ENCODE measurements at places on chromosomes 12 and 14.
A peak's percentile ranks its signal among the peaks of the same experiment; 100 is the strongest.

- no peak for DNase-seq
Observed at GRCh38 chr14:57246933-57247657, 21.6 kb downstream of the EXOC5 start.

DNA sequence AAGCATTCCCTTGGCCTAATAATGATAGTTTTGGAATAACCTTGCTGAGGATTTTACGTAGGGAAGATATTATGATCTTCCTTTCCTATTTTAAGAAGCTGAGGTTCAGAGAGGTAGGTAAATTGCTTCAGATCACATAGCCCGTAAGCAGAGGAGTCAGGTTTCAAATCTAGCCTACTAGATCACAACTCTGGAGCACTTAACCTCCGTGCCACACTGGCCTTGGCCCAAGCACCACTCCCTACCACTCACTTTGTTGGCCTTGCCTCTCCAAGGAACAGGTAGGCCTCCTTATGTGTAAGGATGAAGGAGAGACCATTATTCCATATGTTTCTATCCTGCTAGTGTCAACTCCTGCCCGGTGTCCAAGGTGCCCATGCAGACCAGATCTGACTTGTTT, 12.4 kb upstream of the ACOT1 start:
- no peak for DNase-seq

DNA sequence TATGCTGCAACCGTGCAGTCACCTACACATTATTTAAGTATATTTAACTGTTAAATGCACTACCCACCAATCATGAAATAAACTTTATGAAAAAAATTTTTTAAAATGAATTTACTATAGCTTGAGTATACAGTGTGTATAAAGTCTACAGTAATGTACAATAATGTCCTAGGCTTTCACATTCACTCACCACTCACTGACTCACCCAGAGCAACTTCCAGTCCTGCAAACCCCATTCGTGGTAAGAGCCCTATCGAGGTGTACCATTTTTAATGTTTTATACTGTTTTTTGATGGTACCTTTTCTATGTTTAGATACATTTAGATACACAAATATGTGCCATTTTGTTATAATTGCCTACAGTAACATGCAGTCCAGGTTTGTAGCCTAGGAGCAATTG, 48.1 kb downstream of the KLRG1 start:
- no peak for DNase-seq

- DNase-seq = peak; percentile 51
Observed at GRCh38 chr12:123268850-123269249, 2.8 kb downstream of the CDK2AP1 start.

- peak; percentile 94 for DNase-seq
Observed at GRCh38 chr12:109804820-109805761, 28.1 kb downstream of the TRPV4 start.

- no peak for DNase-seq
Observed at GRCh38 chr14:103216857-103217256, 93.6 kb downstream of the TNFAIP2 start.

DNA sequence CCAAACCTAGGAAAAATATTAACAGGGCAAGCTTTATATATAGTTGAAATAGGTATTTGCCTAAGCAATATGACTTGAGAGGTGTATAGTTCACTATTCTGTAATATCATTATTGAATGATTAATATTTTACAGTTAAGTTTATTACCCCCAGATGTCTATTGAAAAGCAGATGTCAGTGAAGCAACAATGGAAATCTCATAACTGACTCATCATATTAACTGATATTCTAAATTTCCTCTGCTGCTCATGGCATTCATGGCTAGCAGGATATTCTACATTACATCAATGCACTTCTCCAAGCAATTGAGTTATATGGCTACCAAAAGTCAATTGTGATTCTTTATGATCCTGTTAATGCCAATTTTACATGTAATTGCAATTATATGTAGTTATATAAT, 9.7 kb upstream of the MAGOHB start:
- no peak for DNase-seq

DNA sequence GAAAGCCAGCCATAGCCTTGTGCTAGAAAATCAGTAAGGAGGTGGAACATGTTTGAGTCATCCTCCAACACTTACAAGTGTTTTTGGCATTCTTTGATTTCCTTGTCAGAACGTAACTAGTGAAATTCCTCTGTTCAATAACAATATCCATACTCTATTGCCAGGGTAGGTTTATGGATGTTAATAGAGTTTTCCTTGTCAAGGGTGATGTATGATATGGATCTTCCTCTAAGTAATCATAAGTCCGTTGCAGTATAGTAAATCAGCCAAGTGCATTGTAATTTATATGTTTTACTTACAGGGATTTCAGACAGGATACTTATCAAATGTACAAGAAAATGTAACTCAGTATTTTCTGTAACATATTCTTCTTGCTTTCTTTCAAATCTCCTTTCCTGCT, 19.4 kb downstream of the NAV3 start:
- DNase-seq = no peak

GRCh38 chr12:92068459-92068858, 77.2 kb downstream of the BTG1 start:
- no peak for DNase-seq

GRCh38 chr12:99978152-99978551, 6.6 kb downstream of the ANKS1B start:
- no peak for DNase-seq

DNA sequence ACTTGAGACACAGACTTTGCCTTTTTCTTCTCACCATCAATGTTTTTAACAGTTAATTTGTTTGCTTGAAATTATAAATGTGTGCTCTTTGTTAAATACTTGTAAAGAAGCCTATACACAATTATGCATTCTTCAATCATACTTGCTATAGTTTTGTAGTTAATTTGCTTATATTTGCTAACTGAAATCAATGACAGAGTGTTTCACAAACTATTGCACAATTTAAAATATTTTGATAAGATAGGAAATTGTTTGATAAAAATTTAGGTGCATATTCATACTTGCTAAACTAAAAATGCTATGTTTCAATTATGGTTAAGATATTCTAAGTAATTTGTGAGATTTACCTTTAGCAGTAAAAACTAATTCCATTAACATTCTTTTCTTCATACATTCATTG, 13.7 kb upstream of the OR4K5 start:
- no peak for DNase-seq

DNA sequence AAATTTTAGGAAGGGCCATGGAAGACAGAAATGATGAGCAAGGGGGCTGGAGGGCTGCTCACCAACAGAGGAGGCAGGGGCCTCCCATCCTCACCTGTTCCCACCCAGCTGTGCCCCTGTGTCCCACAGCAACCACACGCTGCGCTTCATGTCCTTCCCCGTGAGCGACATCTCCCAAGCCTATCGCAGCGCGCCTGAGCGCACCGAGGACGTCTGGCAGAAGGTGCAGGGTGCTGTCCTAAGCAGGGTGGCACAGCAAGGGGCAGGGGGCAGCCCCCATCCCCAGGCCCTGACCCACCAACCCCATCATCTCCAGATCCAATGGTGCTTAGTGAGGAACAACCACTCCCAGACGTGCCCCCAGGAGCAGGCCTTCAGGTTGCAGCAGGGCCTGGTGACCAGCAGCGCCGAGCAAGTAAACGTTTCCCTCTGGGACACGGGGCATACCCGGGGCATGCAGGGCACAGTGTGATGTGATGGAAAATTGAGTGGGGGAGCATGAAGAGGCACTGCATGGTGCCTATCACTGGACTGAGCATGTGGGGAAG, 8.1 kb downstream of the CARMIL3 start:
- peak; percentile 19 for DNase-seq

DNA sequence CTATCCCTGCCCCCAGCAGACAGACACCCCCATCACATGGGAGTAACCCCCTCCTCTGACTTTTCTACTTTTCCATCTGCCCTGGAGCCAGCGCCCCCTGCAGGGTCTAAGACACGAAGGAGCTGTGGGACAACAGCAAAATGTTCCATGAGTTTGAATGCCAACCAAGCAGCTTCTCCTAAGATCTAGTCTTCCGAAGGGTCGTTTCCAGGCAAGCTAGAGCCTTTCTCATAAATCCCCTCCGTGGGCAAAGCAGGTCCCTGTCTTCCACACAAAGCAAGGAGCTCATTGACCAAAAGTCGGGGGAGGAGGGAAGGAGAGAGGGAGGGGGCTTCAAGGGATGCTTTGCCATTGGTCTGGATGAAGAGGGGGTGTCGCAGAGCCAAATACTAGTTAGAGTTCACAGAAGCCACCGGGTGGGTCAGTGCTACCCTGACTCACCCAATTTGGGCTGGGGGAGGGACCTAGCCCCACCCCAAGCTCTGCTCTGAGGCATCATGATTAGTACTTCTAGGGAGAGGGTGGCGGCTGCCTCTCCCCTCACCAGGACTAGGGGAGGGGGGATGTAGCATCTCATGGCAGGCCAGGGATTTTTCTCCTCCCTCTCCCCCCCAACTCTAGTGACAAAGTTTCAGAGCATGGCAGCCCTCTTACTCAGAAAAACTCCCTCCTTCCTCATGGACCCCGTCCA, 1.6 kb downstream of the MSI1 start:
- DNase-seq = peak; percentile 76

GRCh38 chr12:108664338-108665258, 30.9 kb upstream of the SELPLG start:
- DNase-seq = peak; percentile 80

- DNase-seq = no peak
Observed at GRCh38 chr12:26134540-26134939, 9.7 kb upstream of the BHLHE41 start.

GRCh38 chr14:103428723-103429556, 43.7 kb downstream of the MARK3 start:
- DNase-seq = no peak

DNA sequence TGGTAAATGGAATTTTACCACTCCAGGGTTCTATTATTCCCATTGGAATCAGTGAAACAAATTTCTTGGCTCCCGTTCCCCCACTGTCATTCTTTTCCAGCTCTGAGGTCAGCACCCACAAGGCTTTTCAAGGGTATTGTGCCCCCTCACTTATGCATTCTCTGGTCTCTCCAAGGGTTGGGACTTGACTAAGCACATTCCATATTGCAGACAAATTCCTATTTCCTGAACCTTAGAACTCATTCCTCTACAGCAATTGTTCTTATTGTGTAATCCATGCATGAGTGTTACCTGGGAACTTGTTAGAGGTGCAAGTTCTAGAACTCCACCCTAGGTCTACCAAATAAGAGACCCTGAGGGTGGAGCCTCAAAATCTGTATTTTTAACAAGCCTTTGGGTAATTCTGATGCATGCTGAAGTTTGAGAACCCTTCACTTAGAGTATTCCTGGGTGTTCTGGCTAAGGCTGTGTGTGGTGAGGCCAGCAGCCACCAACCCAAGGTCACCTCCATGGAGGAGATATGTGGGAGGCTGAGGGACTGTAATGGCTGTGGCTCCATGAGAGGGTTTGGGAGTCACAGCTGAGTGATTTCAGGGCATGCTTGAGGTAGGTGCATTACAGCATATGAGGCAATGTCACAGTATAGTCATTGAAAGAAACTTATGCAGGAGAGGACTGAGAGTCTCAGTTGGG, 150.9 kb downstream of the TTC6 start:
- no peak for DNase-seq

- DNase-seq = no peak
Observed at GRCh38 chr12:66262737-66263136, 39.6 kb upstream of the HELB start.

DNA sequence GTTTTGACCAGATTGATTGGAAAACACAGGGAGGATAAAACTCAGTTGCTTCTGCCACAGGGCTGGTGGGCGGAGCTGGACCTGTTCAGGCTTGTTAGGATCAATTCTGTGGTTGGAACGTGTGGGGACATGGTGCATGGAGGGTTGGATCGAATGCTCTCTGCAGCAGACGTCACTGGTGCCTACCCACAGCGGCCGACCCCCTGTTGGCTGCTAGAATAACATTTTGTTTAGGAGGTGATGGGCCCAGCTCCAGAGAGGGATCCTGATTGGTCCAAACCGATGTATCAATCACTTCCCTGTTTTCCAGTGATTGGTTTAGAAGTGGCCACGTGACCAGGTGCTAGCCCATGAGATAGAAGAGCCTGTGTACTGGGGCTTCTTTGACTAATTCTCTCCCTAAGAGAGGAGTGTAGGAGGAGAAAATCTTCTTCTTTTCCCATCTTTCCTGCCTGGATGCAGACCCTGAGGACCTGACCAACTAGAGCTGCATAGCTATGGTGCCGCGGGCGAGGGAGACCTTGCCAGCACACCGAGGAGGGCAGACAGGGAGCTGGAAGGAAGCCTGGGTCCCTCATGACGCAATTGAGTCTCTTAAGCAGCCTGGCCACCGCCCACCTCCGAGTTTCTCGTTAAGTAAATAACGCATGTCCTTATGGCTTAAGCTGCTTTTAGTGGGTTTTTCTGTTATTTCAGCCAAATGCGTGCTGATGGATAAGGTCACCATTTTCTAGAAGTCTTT, 163.5 kb downstream of the AACS start:
- DNase-seq = peak; percentile 77

GRCh38 chr12:4160314-4161040, 113.1 kb upstream of the CCND2 start:
- DNase-seq = no peak

GRCh38 chr12:57099047-57099714, 10.3 kb downstream of the NAB2 start:
- no peak for DNase-seq

DNA sequence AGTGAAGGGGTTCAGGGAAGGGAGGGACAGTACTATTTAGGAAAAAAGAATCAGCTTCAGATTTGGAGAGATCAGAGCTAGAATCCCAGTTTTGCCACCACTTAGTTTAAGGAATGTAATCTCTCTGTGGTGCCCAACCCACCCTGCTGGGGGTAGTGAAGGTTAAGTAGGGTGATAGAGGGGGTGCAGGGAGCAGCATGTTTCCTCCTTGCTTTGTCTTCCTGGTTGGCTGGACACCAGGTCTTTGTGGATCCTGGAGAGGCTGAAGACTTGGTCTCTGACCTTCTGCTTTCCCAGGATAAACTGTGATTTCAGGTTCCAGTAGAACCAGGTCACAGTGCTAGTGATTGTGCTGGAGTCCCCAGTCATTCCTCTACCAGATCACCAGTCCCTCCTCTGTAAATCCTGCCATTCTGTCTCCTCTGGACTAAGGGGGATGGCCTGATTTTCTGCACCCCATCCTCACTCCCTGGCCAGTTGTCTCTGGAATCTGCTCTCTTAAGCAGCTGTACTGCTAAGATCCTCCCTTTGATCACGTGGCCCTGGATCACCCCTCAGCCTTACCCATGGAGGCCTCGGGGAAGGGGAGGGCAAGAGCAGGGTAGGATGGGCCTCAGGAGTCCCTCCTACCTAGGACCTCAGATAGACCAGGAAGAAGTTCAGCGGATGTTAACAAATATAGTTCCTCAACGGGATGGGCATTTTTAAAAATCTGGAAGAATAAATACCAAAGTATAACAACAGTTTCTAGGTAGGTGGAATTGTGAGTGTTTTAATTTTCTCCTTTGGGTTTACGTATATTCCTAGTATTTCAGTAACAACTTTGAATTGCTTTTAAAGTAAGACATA, 3.1 kb downstream of the MAP3K12 start:
- peak; percentile 76 for DNase-seq

GRCh38 chr14:41986700-41987099, 380.0 kb downstream of the LRFN5 start:
- no peak for DNase-seq

GRCh38 chr14:96091149-96091693, 52.1 kb downstream of the C14orf132 start:
- DNase-seq = no peak

All from H7 (cell line).